ENCODE measurements at places on chromosomes 16 and 17.

DNA sequence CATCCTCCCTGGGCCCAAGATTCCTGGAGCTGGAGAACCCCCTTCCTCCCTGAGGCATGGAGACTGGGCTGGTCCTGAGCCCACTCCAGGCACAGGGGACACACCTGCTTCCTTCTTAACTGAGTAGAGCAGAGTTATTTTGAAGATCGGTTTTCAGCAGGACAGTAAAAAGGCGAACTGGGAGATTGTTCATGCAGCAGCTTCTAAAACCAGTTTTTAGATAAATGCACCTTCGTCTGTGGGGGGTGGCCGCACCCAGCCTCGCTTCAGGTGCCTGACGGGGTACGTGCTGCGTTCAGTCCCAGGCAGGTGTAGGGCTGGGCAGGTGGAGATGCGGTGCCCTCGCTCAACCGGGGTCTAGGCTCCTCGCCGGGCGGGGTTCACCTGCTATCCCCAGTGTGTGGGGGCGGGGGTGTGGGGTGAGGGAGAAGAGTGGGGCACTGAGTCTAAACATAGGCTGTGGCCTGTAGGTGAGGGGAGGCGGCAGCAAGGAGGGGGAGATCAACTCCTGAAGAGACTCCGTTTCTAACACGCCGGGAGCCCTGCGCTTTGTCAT, 69.5 kb downstream of the JPH3 start:
- DNase-seq = no peak

DNA sequence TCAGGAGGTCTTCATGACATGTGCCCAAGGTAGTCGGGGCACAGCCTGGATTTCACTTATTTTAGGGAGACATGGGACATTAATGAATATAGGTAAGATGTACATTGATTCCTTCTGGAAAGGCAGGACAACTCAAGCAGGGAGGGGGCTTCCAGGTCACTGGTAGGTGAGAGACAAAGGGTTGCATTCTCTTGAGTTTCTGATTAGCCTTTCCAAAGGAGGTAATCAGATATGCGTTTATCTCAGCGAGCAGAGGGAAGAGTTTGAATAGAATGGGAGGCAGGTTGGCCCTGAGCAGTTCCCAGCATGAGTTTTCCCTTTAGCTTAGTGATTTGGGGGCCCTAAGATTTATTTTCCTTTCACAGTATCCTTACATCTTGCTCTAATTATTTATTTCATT, 443.8 kb upstream of the EEF2KMT start:
- no peak for DNase-seq

DNA sequence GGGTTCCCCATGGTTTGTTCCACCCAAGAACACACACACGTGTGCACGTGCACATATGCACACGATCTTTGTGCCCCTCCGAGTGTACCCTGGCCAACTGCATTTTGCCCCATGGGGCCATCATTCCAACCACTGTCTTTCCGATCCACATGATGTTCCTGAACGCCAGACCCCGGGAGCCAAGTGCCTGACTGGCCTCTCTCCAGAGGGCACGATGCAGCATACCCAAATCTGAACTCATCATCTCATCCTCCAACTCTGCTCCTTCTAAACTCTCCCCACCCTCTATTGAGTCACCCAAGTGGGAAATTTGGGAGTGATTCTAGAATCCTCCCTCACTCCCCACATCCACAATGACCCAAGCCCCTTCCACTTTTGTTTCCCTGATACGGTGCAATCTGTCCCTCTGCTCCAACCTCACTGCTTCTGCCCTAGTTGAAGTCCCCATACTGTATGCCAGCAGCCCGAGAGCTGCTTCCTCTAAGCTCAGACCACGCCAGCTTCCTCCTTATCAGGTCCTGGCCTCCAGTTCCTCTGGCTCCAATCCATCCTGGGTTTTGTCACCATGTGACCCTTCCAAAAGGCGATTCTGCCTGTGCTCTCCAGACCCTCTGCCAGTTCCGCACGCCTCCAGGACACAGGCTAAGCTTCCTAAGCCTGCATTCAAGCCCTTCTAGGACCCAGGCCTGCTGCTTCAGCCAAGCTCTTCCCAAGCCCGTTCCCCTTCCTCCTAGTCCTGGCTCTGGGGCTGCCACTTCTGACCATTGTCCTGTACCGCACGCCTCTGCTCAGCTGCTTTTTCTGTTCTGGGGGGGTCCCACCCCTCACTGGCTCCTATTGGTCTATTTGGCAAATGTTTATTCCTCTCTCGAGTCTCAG, 10.1 kb upstream of the TMEM208 start:
- DNase-seq = peak; percentile 70

- DNase-seq = peak; percentile 84
These were observed 13.2 kb upstream of the KLHDC4 start for GRCh38 chr16:87778830-87779579.

GRCh38 chr16:85614338-85615013, 1.4 kb downstream of the GSE1 start:
- no peak for DNase-seq

DNA sequence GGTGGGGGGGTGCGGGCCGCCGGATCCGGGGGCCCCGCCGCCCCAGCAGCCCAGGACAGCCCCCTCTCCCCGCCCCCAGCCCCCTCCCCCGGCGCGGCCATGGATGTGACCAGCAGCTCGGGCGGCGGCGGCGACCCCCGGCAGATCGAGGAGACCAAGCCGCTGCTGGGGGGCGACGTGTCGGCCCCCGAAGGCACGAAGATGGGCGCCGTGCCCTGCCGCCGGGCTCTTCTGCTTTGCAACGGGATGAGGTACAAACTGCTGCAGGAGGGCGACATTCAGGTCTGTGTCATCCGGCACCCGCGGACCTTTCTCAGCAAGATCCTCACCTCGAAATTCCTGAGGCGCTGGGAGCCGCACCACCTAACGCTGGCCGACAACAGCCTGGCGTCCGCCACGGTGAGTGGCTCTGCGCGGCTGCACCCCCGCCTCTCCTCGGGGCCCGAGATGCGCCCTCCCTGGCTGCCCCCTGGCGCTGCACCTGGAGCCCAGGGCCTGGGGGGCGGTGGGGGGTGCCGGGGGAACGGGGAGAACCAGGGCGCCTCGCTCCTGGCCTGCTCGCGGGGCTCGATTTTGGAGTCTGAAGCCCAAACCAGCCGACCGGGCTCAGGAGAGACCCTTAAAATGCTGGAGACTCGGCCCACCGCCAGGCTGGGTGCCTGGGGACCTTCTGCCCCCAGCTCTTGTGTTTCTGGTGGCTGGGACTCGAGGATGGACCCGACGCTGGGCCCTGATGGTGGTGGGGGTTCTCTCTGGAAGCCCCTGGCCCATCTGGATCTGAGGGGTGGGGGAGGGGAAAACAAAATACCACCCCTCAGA, 744 bp downstream of the CMIP start:
- peak; percentile 54 for DNase-seq

GRCh38 chr16:65453646-65454045, 331.8 kb upstream of the CDH11 start:
- DNase-seq = no peak

GRCh38 chr16:88458039-88458772, 5.1 kb downstream of the ZFPM1 start:
- peak; percentile 80 for DNase-seq

- DNase-seq = peak; percentile 78
These were observed 18.7 kb downstream of the SREBF1 start for GRCh38 chr17:17818088-17818526.

GRCh38 chr17:39092692-39093230, 58.7 kb downstream of the PLXDC1 start:
- DNase-seq = no peak
